ENCODE measurements at places on chromosomes 6 and 20.

DNA sequence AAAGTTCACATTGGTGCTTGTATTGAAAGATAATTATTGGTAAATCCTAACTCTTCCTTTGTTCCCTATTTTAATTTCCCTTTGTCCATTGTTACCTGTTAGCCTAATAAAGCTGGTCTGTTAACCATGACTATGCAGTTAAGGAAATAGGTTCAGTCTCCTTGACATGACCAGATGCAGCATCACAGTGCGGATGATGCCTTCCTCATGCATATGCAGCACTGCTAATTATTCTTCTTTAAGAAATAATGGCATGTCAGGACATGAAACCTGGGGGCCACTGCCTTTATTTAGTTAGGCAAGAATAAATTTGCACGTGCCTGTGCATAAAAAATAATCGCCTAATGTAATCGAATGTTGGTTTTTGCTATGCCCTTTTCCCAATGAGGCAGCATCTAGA lies 16.5 kb downstream of the PBOV1 start:
- no peak for DNase-seq

- DNase-seq: no peak
Measured at GRCh38 chr20:37566590-37567330, 39.1 kb upstream of the BLCAP start.

DNA sequence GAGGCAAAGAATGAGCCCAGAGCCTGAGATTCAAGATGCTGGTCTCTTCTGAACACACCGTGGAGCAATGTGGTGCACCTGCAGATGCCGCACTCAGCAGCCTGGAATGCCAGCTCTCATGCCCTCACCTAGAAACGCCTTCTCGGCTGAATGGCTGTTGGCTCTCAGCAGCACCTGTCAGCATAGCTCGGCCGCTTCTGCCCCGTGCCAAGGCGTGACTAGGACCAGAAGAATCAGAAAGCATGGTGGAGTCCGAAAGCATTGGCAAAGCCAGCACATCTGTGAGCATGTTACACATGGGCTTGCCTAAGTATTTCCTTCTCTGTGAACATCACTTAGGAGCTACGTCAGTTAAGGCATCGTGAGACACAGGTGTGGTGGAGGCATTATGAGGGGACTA lies 140.8 kb downstream of the MAP3K4 start:
- no peak for DNase-seq

DNA sequence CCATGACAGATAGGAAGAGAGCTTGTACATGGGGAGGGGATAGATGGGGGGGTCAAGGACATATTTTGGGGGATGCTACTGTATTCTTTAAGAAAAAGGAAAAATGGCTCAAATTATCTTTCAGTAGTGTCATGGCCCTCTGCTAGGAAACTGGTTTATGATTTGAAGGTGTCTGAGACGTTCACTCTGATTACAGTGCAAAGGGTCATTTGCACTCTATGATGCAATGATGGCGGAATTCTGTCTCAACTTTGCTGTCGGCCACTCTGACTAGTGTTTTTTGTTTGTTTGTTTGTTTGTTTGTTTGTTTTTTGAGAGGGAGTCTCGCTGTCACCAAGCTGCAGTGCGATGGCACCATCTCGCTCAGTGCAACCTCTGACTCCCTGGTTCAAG lies 180.0 kb downstream of the SOX4 start:
- DNase-seq: no peak

- DNase-seq: no peak
Measured at GRCh38 chr6:152091851-152092341, 284.4 kb downstream of the ESR1 start.

GRCh38 chr6:9131616-9132015 lies 696.3 kb upstream of the SLC35B3 start:
- no peak for DNase-seq

DNA sequence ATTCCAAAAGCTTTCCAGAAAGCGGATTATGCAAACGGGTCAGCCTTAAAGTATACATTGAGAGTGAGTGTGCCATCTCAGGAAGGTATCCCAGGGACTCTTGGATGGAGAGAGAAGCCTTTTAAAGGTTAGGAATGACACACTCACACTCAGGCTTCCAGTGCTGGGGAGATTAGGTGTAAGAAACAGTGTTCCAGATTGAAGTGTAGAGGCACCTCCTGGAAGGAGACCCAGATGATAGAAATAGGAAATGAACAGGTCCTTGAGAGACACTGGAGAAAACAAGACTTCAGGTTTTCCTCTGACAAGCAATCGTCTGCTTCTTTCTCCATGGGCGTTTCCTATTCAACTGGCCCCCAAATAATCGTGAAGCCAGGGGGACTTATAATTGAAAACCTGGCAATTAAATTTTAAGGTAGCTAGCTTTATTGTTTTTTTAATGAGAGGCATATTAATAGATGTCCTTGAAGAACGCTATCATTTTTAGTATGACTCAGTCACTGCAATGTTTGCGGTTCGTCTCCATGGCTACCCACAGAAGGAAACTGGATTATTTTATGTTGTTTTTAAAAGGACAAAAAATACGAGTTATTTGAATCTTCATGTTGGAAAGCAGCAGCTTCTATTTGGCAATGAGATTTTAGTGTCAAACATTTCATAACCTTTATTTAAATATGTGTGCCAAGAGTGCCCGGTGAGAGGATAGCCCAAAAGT lies 85.3 kb downstream of the TRMT6 start:
- no peak for DNase-seq

- no peak for DNase-seq
Measured at GRCh38 chr6:52505726-52506409, 71.0 kb downstream of the TRAM2 start.

- no peak for DNase-seq
Measured at GRCh38 chr20:62834967-62835730, 18.3 kb downstream of the COL9A3 start.

GRCh38 chr6:37866590-37867507 lies 47.3 kb downstream of the ZFAND3 start:
- no peak for DNase-seq

- DNase-seq: no peak
Measured at GRCh38 chr6:36079601-36080000, 50.7 kb upstream of the MAPK13 start.

GRCh38 chr6:88380083-88380482 lies 213.9 kb upstream of the CNR1 start:
- peak; percentile 29 for DNase-seq

DNA sequence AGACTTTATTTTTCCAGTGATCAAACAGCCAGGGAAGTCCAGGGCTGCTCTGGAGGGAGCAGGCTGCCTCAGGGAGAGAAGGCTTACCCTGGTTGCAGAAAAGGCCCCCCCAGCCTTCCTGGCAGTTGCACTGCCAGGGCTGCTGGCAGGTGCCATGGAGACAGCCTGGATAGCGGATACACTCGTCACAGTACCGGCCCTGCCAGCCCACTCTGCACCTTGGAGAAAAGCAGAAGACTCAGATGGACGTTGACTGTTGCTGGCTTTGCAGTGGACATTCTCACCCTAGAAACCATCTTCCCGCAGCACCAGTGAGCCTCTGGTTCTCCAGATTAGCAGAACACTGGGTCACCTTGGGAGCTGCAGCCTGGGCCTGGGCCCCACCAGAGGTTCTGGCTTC lies 5.4 kb downstream of the DLL1 start:
- no peak for DNase-seq

GRCh38 chr6:32967151-32968091 lies 973 bp upstream of the BRD2 start:
- no peak for DNase-seq
